H1 (cell line): ENCODE measurements at places on chromosomes 3 and 15. TPM values are rescaled to one million over a fixed set of nuclear protein-coding genes. Genes with fewer than 3 reads are reported as not detected.

- H3K36me3 ChIP-seq, result peaks cover 39% of the 10 kb centered on the region
- no peaks in the 10 kb centered on the region for H3K27me3 ChIP-seq
- H3K4me3 ChIP-seq, result no peak overlapping the region
- H3K4me1 ChIP-seq, result no peaks in the 10 kb centered on the region
- DNase-seq, result no peak
Measured at GRCh38 chr3:45496555-45496954, 98.0 kb upstream of the LIMD1 start.

DNA sequence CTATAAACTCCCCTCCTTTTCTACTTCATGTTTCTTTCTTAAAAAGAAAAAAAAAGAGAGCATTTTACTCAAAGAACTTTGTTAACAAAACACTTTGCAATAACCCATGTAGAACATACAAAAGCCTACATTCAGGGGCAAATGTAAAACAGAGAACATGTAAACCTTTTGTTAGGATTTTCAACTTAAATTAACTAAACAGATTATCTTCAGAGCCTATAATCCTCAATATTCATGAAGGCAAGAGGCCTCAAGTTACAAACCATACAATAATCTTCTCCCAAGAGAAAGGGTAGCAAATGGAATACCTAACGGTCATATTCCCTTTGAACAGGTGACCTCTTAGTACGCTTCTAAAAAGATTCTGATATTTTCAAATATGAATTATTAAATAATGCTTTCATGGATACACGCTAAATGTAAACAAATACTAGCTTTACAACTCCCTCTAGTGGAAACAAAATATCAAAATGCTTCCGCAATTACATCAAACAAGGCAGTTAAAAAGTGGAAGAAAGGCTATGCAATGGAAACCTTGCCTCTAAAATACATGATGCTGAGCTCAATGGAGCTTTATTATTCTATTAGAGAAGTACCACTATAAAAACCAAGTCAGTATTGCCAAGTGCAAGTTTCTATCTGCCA lies 9.9 kb downstream of the CEP152 start:
- H3K36me3 ChIP-seq, result no peaks in the 10 kb centered on the region
- DNase-seq, result no peak
- H3K4me1 ChIP-seq, result no peaks in the 10 kb centered on the region
- H3K27me3 ChIP-seq, result no peaks in the 10 kb centered on the region

DNA sequence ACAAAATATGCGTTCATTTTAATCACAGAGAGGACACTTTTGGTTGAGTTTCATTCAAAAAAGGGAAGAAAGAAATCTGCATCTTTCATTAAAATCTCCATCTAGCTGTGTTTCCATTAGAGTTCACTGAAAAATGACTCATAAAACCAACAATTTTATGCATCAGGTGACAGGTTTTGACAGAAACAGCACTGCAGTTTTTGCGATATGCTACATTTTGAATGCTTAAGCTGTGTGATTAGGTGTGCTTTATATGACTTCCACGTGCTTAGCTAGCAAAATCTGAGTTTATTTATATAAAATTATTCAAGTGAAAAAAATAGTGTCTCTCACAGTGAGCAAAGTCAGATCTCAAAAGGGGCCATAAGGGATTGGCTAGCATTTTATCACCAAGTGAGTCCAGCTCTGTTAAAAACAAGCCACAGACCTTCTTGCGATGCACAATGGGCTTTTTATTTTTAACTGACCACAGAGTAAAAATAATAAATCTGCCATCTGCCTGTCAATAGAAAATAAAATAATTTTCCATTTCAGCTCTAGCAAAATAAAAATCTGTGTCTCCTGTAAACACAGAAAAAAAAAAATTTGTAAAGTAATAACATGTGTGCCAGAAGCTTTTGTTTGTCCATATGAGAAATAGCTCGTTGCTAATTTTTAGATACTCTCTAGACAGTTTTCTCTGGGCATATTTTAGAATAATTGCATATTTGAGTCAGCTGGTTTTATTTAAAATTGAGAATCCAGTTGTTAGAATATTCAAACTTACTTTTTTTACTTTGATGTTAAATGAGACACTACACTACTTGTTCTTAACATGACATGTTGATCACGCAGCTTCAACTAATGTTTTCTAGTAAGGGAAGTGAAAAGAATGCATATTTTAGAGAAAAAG lies 409.8 kb downstream of the ROBO2 start:
- H3K27ac ChIP-seq, result no peak overlapping the region
- H3K4me1 ChIP-seq, result peaks cover 3% of the 10 kb centered on the region

GRCh38 chr3:96803870-96804269 lies 10.5 kb upstream of the EPHA6 start:
- H3K4me1 ChIP-seq, result no peaks in the 10 kb centered on the region
- 0 out of 2 replicates have a peak overlapping the region, but pooled peaks have one; percentile 3 for H3K27ac ChIP-seq
- H3K27me3 ChIP-seq, result no peaks in the 10 kb centered on the region
- H3K36me3 ChIP-seq, result no peaks in the 10 kb centered on the region
- no peak overlapping the region for H3K4me3 ChIP-seq

The CLRN1 gene
- 0.17 and 0.20 TPM in 2 replicates for polyA plus RNA-seq

DNA sequence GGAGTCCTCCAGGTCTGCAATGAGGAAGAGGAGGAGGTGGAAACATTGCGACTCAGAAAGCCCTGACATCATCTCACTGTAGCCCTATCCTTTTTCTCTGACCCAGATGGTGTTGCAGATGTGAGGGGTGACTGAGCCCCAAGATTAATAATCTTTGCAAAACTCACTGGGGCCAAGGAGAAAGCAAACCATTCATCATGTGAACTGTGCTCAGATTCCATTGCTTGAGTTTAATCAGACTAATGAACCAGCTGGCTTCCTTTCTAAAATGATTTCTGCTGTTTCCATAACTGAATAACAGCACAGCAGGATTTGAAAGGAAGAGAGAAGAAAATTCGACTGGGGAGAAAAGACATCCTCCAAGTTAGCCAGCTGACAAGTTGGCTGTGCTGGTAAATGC lies 13.4 kb upstream of the DGKG start:
- H3K27ac ChIP-seq, result no peak overlapping the region
- no peak overlapping the region for H3K4me3 ChIP-seq
- no peaks in the 10 kb centered on the region for H3K27me3 ChIP-seq
- H3K36me3 ChIP-seq, result no peaks in the 10 kb centered on the region

- H3K4me1 ChIP-seq, result no peaks in the 10 kb centered on the region
- no peaks in the 10 kb centered on the region for H3K27me3 ChIP-seq
- no peak for DNase-seq
- no peak overlapping the region for H3K4me3 ChIP-seq
Measured at GRCh38 chr15:26157081-26157480, 294.0 kb upstream of the ATP10A start.

GRCh38 chr3:107978131-107979055 lies 112.4 kb downstream of the CD47 start:
- no peak overlapping the region for H3K4me3 ChIP-seq
- H3K27ac ChIP-seq, result no peak overlapping the region
- no peaks in the 10 kb centered on the region for H3K27me3 ChIP-seq
- no peaks in the 10 kb centered on the region for H3K4me1 ChIP-seq

- H3K4me1 ChIP-seq, result no peaks in the 10 kb centered on the region
- H3K27ac ChIP-seq, result no peak overlapping the region
- no peaks in the 10 kb centered on the region for H3K36me3 ChIP-seq
- DNase-seq, result no peak
- H3K4me3 ChIP-seq, result no peak overlapping the region
- no peaks in the 10 kb centered on the region for H3K27me3 ChIP-seq
Measured at GRCh38 chr3:144229330-144229729, 257.7 kb downstream of the DIPK2A start.

The ITGB5 gene
- polyA plus RNA-seq, result 101 and 166 TPM in 2 replicates

GRCh38 chr3:142912402-142913172 lies 23.7 kb upstream of the PCOLCE2 start:
- H3K36me3 ChIP-seq, result no peaks in the 10 kb centered on the region
- H3K4me1 ChIP-seq, result no peaks in the 10 kb centered on the region
- no peak overlapping the region for H3K27ac ChIP-seq
- no peak for DNase-seq

GRCh38 chr15:25416693-25417092 lies 22.1 kb downstream of the UBE3A start:
- H3K4me3 ChIP-seq, result no peak overlapping the region
- H3K36me3 ChIP-seq, result no peaks in the 10 kb centered on the region
- H3K27ac ChIP-seq, result no peak overlapping the region
- no peak for DNase-seq

The FGD5 gene
- 4.7 and 6.0 TPM in 2 replicates for polyA plus RNA-seq

DNA sequence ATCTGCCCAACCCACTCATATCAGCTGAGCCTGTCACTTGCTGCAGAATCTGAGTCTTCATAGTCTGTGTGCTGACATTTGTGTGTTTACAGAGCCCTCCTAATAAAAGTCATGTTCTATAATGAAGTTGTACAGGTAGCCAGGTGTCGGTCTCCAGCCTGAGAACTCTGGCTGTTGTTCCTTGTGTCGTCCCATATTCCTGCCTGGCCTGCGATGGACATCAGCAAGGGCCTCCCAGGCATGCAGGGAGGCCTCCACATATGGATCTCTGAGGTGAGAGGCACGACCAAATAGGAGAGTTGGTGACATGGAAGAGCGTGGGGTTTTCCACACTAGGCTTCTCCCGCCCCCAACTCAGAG lies 2.9 kb downstream of the VILL start:
- peaks cover 8% of the 10 kb centered on the region; the same call in 1 of the 2 replicates for H3K27me3 ChIP-seq
- H3K27ac ChIP-seq, result no peak overlapping the region
- H3K4me3 ChIP-seq, result no peak overlapping the region
- H3K36me3 ChIP-seq, result no peaks in the 10 kb centered on the region

DNA sequence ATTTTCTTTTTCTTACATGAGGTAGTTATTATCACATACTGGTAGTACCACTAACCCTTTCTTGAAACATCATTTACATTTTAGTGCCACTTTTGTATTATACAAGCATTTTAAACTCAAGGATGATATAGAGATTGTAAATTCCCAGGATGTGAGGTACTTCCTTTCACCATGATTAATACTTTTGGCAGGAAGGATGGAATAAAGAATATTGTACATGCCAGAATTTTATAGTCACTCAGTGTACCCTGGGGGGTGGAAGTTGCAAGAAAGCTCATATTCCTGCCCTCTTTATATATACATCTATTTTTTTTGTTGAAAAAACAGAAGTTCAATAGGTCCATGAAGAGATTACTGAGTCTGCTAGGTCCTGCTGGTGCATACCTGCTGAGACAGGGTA lies 141.0 kb upstream of the PLSCR5 start:
- no peak overlapping the region for H3K27ac ChIP-seq
- no peaks in the 10 kb centered on the region for H3K36me3 ChIP-seq
- no peaks in the 10 kb centered on the region for H3K27me3 ChIP-seq

The SCAPER gene
- 1.4 and 1.6 TPM in 2 replicates for polyA plus RNA-seq

DNA sequence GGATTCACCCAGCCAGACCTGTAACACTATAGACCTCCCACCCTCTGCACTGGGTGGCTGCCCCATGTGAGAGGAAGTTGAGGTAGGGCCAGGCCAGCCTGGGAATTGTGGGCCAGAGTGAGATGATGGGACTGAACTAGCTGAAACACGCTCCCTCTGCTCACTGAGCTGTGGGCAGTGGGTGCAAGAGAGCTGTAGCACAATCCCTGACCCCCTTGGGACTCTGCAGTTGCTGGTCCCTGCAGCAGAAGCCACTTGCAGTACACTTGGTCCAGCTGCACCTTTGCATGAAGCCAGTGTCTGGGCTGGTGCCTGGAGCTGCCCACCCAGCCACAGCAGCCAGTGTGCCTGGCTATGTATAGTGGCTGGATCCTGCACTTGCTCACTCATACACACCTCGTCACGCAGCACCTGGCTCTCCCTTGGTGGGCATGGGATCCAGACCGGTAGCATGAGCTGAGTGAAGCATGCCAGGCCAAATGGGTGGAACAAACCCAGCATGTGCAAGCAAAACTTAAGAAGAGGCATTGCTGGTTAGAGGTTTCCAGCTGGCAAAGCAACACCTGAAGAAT lies 805.7 kb upstream of the GBE1 start:
- no peak overlapping the region for H3K4me3 ChIP-seq
- no peaks in the 10 kb centered on the region for H3K27me3 ChIP-seq
- no peak overlapping the region for H3K27ac ChIP-seq
- no peak for DNase-seq
- no peaks in the 10 kb centered on the region for H3K4me1 ChIP-seq

GRCh38 chr3:46114323-46114988 lies 87.2 kb upstream of the XCR1 start:
- no peaks in the 10 kb centered on the region; the same call in 1 of the 2 replicates for H3K4me1 ChIP-seq
- H3K27ac ChIP-seq, result no peak overlapping the region
- H3K4me3 ChIP-seq, result no peak overlapping the region
- no peaks in the 10 kb centered on the region for H3K27me3 ChIP-seq

DNA sequence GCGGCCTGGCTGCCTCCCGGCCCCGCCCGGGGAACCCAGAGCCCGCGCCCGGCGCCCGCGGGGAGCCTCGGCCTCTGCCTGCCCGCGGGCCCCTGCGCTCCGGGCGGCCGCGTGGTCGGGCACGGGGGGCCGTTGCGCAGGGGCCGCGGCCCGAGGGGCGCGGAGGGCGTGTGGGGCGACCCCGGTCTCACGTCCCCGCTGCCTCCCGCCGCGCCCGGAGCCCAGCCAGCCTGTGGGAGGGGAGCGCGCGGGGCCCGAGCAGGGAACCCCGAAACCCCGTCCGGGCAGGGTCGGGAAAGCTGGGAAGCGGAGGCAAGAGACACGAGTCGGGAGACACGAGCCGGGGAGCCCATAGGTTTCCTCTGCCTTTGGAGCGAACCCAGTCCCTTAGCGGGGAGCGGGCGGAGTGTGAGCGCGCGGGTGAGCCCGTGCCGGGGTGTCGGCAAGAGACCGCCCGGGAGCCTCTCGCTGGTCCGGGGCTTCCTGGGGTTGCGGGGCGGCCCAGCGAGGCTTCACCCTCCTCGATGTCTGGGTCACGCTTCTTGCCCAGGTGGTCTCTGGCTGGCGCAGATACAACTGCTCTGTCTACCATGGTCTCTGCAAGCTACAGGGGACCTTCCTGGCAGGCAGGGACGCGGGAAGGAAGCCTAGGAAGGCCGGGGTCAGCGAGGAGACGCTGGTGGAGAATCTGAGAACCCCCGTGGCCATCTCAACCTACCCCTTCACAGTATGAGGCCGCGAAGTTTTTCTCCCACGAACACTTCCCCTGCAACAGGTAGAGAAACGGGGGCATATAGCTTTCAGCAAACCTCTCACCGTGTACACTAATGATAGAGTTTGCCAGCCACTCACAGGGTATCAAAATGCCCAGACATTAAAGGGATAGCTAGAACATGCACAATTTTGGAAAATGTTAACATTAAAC lies 586 bp downstream of the LRRK1 start:
- no peak overlapping the region for H3K27ac ChIP-seq
- no peaks in the 10 kb centered on the region; the same call in none of the 2 replicates for H3K4me1 ChIP-seq
- H3K27me3 ChIP-seq, result peaks cover 54% of the 10 kb centered on the region
- DNase-seq, result no peak
- no peaks in the 10 kb centered on the region for H3K36me3 ChIP-seq

DNA sequence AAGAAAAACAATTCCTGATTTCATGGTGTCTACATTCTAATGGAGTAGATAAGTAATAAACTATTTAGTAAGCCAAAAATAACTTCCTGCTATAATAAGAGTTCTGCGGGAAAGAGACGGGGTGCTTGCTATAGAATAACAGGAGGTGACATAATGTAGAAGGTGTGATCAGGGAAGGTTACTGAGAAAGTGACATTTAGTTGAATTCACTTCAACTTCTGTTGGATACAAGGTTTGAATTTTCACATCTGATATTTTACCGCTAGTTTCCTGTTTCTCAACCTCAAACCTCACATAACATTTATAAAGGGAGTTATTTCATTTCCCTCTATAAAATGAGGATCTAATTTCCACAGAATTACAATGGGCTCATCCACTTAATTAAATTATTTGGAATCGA lies 102.3 kb upstream of the GBE1 start:
- H3K4me1 ChIP-seq, result no peaks in the 10 kb centered on the region; the same call in 1 of the 2 replicates
- H3K27ac ChIP-seq, result no peak overlapping the region
- H3K36me3 ChIP-seq, result no peaks in the 10 kb centered on the region
- no peak for DNase-seq

The LRRC2 gene
- 1.2 and 1.4 TPM in 2 replicates for polyA plus RNA-seq
